ENCODE measurements at places on chromosomes 7 and 10. TPM values are rescaled to one million over a fixed set of nuclear protein-coding genes. Genes with fewer than 3 reads are reported as not detected.

Gene SLC18A2
- not detected for total RNA-seq

Gene PRKAR1B
- total RNA-seq = 7.3 TPM

Gene SPAM1
- not detected for total RNA-seq

Gene FANK1
- 8.4 TPM for total RNA-seq

Gene TEX36
- not detected for total RNA-seq

DNA sequence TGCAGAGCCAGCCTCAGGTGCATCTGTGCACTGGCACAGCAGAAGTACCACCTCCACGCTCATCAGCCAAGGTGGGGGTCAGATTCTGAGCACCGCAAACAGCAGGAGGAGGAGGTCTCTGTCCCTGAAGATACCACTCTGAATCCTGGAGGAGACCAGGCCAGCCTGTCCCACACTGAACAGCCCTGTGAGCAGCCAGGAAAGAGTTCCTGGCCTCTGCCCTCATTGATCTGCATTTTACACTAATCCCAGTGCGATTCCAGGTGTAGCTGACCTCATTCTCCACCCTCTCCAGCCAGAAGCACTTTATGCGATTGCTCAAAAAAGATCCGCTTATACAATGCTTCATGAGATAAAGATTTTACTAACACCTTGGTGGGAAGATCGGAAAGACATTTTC is 99.1 kb upstream of the CACUL1 start:
- no peak overlapping the region for H3K27ac ChIP-seq
- H3K4me1 ChIP-seq = no peaks in the 10 kb centered on the region
- H3K36me3 ChIP-seq = no peaks in the 10 kb centered on the region
- no peak for DNase-seq

DNA sequence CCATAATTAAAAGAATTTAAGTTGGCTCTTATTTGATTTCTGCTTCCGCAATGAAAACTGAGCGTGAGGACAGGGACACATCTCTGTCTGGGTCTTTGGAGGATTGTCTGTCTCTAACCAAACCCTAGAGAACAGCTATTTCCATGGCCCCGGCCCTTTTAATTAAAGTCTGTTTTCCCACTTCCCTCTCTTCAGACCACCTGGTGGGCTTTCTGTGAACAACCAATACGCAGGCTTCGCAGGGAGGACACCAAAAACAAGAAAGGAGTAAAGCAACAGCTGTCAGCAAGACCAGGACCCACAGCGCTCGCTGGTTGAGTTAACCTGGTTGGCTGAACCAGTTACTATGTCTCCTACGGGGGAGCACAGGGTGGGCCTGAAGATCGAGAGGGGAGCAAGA is 217.1 kb upstream of the FRMD4A start:
- H3K36me3 ChIP-seq = no peaks in the 10 kb centered on the region
- no peak overlapping the region for H3K27ac ChIP-seq
- H3K4me3 ChIP-seq = no peak overlapping the region
- H3K4me1 ChIP-seq = peaks cover 7% of the 10 kb centered on the region
- no peak for DNase-seq

DNA sequence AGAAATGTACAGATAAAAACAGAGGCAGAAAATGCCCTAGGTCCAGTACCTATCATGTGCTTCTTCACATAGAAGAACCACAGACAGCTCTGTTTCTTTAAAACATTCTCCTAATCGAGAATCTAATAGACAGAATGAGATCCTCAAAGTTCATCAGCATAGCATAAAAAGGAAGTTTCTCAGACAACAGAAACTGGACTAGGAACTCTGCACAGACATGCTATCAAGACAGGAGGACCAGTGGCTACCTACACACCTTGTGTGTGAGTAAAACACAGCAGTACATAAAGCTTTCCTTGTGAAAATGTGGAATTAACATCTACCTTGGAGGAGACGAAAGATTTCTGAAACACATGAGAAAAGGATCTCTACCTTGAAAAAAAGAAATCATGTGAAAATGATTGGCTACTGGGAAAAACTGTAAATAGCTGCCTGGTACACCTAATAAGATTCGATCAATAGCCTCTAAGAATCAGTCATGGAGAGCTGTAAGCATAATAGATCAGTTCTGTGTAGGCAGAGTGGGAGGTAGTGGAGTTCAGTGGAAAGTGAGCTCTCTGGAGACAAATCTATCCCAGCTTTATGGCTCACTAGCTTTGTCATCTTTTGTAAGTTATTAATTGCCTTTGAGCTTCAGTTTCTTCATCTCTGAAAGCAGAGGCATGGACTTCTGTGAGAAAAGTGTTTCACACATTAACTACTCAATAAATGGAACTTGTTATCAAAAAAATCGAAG is 26.7 kb downstream of the ELAPOR2 start:
- H3K36me3 ChIP-seq = no peaks in the 10 kb centered on the region
- no peaks in the 10 kb centered on the region for H3K4me1 ChIP-seq
- no peak overlapping the region for H3K27ac ChIP-seq
- no peaks in the 10 kb centered on the region for H3K27me3 ChIP-seq
- H3K4me3 ChIP-seq = no peak overlapping the region

- H3K36me3 ChIP-seq = no peaks in the 10 kb centered on the region
- peak overlapping the region; percentile 32 for H3K4me3 ChIP-seq
- peaks cover 6% of the 10 kb centered on the region for H3K4me1 ChIP-seq
- DNase-seq = peak; percentile 65
- no peak overlapping the region for H3K27ac ChIP-seq
These were observed 19.4 kb downstream of the KCNK18 start for GRCh38 chr10:117216611-117217195.

- H3K27me3 ChIP-seq = no peaks in the 10 kb centered on the region
- no peak for DNase-seq
- peak overlapping the region; percentile 83 for H3K27ac ChIP-seq
- peaks cover 92% of the 10 kb centered on the region for H3K4me1 ChIP-seq
- no peak overlapping the region for H3K4me3 ChIP-seq
These were observed 19.4 kb upstream of the AKR1C1 start for GRCh38 chr10:4943821-4944220.

Measured in thyroid gland (tissue), 4 donors.